ENCODE measurements at places on chromosomes 11 and 22.

GRCh38 chr11:45429719-45430118 lies 143.6 kb upstream of the SYT13 start:
- DNase-seq = no peak

- DNase-seq = no peak
Measured at GRCh38 chr11:17413414-17414316, 25.2 kb upstream of the KCNJ11 start.

DNA sequence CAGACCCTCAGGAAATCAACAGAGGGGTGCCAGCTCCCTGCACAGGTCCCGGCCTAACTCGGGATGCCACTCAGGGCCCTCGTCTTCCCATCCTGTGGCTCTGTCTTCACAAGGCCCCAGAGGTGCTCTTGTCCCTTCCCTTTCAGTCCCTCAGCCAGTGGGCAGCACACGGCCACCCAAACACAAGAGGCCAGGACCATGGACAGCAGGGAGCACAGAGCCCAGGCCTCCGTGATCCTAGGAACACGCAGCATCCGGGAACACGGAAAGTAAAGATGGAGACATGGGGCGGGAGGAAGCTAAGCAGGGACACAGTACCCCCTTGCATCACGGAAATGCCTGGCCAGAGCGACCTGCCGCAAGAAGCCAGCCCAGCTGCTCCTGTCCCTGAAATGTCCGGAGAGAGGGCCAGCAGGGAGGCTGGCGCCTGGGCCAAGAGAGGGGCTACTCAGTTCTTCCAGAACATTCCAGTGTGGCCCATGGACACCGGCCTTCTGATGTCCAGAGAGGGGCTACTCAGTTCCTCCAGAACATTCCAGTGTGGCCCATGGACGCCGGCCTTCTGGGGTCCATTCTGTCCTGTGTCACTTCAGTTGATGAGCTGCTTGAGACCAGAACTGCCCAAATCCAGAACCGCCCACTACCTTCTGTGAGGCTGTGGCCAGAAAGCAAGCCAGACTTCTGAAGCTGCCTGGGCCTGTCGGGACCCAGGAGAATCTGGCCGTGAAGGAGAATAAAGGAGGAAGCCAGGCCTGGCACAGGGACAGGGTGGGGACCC lies 274.0 kb downstream of the BRD1 start:
- DNase-seq = no peak

- peak; percentile 69 for DNase-seq
Measured at GRCh38 chr11:102560555-102561011, 30.0 kb upstream of the MMP7 start.

DNA sequence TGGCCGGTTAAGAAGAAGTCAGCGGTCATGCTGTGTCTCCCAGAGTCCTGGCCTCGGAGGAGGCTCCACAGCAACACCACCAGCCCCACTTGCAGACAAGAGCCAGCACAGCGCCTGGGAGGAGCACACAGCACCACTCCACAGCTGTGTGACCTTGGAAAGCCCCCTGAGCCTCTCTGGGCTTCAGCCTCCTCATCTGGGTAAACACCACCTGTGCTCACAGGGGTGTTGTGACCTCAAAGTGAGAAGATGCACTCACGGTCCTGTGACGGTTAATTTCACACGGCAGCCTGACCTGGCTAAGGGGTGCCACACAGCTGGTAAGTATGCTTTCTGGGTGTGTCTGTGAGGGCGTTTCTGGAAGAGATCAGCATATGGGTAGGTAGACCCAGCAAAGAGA lies 54.7 kb downstream of the PHF21B start:
- no peak for DNase-seq

GRCh38 chr22:17779286-17780115 lies 5.2 kb upstream of the BID start:
- no peak for DNase-seq

GRCh38 chr11:95915051-95915450 lies 8.9 kb downstream of the MTMR2 start:
- no peak for DNase-seq

- no peak for DNase-seq
Measured at GRCh38 chr22:46969491-46969890, 207.0 kb downstream of the TBC1D22A start.

GRCh38 chr11:72039031-72039855 lies 40.5 kb downstream of the IL18BP start:
- DNase-seq = peak; percentile 34

DNA sequence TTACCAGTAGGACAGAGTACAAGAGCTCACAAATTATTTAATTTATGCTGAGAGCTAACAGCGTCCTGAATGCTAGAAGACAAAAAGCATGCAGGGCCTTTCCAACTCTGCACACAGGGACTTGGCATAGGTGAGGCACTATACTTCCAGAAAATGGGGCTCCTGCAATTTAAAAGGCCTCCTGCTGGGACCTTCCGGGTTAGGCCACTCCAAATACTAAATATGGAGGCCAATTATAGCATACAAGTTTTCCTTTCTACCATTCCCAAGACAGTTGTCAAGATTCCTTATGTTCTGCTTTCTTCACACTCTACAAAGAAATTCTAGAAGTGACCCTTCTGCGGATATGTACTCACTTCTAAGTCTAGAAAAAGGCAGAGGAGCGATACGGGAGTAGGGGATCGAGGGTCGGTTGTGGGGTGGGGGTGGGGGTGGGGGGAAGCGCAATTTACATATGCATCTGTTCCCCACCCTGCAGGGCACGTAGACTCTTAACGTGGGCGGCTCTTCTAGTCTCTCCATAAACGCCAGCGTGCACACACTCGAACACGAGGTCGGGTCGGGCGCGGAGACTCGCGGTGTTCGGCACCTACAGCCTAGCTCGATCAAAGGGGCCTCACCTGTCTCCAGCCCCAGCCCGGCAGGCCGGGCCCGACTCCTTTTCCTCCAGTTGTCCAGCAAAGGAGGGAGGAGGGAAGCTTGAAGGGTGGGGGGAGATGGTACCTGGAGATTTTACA lies 728 bp downstream of the DCUN1D5 start:
- DNase-seq = peak; percentile 32

DNA sequence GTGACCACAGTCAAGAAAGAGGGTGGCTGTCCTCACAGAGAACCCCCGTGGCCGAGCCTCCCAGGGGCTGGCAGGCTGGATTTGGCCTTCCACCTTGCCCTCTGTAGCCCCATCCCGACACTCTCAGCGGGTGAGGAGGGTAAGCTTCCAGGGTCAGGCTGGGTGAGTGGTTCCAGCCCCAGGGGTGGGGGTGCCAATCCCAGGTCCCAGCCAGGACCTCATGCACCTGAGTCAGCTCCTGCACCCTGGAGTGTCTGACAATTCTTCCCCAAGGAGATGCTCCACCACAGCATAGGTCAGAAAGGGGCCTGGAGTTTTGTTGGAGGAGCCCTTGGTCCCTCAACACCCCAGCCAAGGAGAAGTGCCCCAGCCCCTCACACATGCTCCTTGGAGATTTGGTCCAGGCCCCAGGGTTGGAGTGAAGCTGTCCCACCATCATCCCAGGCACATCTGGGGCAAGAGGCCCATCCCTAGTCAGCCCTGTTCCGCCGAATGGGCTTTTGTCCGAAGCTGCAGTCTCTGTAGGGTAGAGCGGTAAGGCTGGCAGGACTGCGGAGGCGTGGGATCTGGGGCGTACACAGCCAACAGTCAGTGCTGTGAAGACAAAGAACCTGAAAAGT lies 8.4 kb downstream of the LINC01488 start:
- DNase-seq = no peak

DNA sequence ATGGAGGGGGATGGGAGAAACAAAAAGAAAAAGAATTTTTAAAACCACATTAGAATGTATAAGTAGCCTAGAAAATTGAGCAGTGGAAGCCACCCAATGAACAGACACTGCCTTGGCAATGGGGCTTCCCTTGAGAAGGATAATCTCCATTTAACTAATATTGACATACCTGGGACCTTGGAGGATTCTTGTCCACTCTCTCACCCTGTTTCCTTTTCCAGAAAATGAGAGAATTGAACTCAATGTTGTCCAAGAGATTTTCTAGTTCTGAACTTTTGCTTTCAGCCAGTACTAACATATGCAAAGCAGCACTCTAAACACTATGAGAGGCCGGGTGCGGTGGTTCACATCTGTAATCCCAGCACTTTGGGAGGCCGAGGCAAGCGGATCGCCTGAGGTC lies 524 bp downstream of the MS4A8 start:
- DNase-seq = no peak

GRCh38 chr22:19115628-19116027 lies 6.6 kb downstream of the DGCR2 start:
- DNase-seq = no peak
